ENCODE measurements at places on chromosomes 2 and 18. TPM values are rescaled to one million over a fixed set of nuclear protein-coding genes. Genes with fewer than 3 reads are reported as not detected.

The CCDC141 gene
- total RNA-seq = 11.8 TPM

The LRRFIP1 gene
- total RNA-seq = 158 TPM

The UGT1A5 gene
- not detected for total RNA-seq

- DNase-seq = no peak
These were observed 267.7 kb downstream of the PRKCE start for GRCh38 chr2:45919160-45919650.

DNA sequence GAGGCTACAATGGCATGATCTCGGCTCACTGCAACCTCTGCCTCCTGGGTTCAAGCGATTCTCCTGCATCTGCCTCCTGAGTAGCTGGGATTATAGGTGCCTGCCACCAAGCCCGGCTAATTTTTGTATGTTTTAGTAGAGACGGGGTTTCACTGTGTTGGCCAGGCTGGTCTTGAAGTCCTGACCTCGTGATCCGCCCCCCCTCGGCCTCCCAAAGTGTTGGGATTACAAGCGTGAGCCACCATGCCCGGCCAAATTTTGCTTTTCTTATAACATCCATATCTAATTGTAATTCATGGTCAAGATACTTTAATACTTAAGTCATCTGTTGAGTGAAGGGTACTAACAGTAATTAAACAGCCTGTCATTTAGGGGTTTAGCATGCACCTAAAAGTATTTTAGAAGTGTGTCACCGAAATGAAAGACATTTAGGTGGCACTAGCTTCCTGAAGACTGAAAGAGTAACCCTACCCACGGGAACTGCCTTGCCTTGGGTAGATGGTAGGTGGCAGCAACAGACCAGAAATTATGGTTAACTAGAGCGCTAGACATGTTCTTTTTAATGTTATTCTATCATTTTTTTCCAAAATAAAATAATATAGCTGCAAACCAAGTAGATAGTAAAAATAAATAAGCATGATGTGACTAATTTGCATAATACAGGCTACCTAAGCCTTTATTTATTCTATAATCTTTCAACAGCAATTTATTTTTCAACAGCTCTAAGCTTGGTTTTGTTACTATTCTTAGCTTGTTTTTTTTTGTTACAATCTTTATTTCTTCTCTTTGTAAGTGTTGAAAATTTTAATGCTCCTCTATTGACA is 8.6 kb upstream of the ACYP2 start:
- no peak for DNase-seq

DNA sequence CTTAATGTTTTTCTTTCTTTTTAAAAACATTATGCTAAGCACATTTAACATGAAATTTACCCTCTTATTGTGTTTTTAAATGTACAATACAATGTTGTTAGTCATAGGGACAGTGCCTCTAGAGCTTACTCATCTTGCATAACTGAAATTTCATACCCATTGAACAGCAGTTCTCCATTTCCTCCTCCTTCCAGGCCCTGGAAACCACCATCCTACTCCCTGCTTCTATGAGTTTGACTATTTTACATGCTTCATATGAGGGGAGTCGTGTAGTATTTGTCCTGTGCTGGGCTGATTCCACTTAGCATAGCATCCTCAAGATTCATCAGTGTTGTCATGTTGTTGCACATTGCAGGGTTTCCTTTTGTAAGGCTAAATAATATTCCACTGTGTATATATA is 92.6 kb downstream of the SPATS2L start:
- no peak for DNase-seq

GRCh38 chr18:136433-136832 is 21.9 kb upstream of the USP14 start:
- DNase-seq = no peak

DNA sequence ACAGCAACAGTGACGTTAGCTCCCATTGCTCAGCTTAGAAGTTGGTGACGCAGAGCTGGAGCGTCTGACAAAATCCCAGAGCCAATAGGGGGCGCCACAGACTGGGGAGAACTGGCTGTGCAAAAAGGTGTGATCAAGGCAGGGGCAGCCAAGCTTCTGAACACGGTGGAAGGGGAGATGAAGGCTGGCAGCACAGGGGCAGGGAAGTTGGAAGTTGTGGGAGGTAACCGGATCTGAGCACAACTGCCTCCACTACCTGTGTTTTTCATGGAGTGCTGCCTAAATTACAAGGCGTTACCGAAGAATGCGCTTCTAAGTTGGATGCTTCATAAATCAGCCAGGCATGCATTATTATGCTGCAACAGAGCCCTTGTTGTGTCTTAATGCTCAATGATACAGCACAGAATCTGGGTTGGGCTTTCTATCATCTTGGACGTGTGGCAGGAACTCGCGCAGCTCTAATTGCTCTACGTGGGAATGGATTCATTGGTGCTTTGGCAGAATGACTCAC is 370.0 kb downstream of the SLC4A3 start:
- no peak for DNase-seq

DNA sequence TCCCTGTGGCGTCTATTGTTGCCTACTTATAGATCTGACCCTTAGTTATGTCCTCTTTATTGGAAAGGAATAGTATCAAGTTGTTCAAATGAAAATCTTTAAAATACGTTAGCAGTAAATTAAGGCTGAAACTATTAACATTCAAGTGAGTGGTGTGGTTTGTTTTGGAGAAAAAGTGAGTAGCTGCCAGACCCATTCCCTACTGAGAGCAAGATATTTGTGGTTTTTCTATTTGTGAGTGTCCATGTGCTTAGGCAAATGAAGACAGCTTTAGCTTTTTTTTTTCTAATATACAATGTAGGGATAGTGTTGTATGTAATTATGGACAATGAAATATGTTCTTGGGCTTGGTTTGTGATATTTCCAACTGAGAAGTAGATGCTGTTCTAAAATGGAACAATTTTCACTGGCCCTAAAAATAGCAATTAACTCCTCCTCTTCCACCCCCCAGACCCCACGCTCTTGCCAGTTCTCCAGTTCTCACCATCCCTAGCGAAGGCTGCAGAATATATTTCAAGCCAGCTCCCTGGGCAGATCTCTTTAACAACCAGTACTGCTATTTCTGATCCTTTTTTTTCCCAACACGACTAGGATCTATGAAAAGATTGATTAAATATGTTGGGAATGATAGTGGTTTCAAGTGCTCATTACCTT is 83.1 kb downstream of the CCDC85A start:
- DNase-seq = no peak

All from activated naive CD8-positive, alpha-beta T cell treated with anti-CD3 and anti-CD28 coated beads, Interleukin-2, amount 10 ng/mL, durations not matched to agents 7 days and 5 days (primary cell).